Erythroblast (primary cell): ENCODE measurements at places on chromosomes 16 and 17.

DNA sequence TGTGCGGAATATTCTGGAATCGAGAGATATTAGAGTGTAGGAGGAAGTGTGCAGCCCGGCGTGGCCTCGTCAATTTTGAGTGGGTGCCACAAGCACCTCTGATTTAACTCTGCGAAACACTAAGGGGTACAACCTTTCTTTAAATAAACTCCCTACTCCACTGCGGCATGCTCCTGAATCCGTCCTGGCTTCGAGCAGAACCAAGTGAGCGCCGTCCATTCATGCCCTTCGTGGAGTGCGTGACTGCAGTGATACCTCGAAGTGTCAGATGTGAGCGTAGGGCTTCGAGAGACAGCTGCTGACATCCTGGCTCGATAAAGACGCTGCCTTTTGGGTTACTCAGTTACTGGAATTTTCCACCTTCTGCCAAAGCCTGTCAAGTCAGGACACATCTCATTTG lies 128.8 kb downstream of the FOXL1 start:
- DNase-seq, result no peak

DNA sequence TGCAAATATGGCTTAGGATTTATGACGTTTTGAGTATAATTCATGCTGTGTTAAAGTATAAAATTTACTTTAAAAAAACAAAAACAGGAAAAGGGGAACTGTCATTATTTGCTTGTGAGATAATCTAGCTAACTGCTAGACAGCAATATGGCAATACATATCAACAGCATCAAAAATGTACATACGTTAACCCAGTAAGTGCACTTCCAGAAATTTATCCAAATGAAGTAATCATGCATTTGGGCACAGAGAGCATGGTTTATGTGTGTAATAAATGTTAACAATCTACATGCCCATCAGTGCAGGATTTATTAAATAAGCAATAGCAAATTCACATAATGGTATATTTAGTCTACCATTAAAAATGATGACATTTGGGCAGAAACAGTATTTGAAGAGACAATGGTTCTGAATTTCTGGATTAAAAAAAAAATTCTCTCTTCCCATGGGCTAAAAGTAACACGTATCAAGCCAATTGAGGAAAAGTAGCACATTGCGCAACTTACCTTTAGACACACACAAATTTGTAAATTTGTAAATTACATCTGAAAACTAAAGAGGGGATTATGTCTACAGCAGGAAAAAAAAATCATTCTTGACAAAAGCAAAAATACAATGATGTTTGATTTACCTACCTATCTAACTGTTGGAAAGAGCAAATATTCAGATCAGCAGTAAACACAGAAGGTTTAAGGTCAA lies 80.2 kb downstream of the CACNG1 start:
- no peak for DNase-seq

DNA sequence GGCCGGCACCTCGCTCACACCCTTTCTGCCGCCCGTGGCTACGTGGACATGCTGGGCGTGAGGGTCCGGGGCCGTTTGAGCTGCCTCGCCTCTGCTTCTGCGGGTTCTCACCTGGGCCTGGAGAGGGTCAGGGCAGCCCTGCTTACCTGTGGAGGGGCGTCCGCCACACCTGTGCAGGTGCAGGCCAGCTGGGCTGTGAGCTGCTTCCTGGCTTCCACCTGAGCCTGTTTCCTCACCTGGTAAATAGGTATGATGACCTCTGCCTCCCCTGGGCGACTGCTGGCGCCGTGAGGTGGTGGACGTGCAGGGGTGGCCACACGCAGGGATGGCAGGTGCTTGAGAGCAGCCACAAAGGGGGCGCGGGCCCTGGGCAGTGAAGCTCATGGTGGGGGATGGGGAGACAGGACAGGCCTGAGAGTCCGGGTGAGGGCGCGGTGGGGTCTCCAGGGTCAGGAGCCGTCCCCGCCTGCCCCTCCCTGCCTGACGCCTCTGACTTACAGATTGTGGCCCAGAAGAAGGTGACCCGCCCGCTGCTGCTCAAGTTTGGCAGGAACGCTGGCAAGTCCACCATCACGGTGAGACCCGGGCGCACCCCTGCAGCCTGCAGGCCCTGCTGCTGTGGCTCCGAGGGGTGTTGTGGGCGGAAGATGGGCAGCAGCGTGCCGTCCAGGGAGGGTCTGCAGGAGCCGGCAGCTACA lies 7.8 kb downstream of the CPNE7 start:
- DNase-seq, result no peak

- peak; percentile 91 for DNase-seq
These were observed 6.1 kb downstream of the GJD3 start for GRCh38 chr17:40358323-40359038.

GRCh38 chr17:13777003-13777402 lies 175.3 kb upstream of the HS3ST3A1 start:
- no peak for DNase-seq

GRCh38 chr16:52580488-52580887 lies 33.5 kb upstream of the TOX3 start:
- no peak for DNase-seq

DNA sequence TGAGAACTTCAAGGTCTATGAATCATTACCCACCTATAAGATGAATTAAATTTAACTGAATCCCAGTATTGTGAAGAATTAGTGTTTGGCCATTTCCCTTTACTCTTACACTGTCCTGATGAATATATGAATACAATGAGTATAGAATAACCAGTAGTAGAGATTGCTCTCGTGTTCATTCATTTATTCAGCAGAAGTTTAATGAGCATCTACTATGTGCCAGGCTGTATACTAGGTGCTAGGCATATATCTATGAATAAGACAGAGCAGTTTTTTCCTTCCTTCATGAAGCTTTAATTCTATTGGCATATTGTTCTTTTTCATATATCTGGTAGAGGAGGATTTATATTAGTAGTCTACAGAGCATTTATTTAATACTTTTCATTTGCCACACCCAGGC lies 6.0 kb downstream of the GOSR1 start:
- no peak for DNase-seq

GRCh38 chr16:81586417-81586816 lies 141.8 kb downstream of the CMIP start:
- DNase-seq, result no peak

GRCh38 chr16:69031877-69032301 lies 73.6 kb upstream of the HAS3 start:
- no peak for DNase-seq

DNA sequence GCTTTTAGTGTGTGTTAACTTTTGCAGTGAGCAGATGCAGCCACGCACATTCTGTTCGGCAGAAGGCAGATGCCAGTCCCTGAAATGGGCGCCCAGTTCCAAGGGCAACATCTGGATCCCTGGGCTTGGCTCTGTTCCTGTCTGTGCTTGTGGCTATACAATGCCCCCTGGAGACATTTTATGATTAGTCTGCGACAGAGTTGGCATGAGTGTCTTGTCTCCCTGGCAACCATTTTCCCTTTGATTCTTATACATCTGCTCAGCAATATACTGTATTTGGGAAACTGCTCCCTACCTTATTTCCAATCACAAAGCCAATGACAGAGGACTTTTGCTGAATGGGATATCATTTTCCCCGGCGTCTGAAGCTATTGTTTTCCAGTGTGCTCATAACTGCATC lies 1629.5 kb upstream of the GOT2 start:
- no peak for DNase-seq

DNA sequence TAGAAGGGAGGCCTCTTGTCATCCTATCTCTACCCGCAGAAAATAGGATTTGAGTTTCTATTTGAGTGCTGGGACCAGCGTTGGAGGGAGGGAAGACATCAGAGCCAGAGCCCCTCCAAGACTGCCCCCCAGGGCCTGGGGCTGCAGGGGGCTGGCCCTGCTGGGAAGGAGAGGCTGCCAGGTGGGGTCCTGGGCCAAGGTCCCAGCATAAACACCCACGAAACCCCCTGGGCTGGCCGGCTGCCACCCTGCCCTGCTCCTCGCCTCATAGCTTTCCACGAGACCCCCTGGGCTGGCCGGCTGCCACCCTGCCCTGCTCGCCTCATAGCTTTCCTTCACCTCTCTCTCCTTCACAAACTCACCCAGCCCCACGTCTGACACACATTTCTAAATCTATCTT lies 10.6 kb upstream of the TEX19 start:
- DNase-seq, result no peak

GRCh38 chr16:48352648-48353390 lies 32.4 kb downstream of the SIAH1 start:
- no peak for DNase-seq

DNA sequence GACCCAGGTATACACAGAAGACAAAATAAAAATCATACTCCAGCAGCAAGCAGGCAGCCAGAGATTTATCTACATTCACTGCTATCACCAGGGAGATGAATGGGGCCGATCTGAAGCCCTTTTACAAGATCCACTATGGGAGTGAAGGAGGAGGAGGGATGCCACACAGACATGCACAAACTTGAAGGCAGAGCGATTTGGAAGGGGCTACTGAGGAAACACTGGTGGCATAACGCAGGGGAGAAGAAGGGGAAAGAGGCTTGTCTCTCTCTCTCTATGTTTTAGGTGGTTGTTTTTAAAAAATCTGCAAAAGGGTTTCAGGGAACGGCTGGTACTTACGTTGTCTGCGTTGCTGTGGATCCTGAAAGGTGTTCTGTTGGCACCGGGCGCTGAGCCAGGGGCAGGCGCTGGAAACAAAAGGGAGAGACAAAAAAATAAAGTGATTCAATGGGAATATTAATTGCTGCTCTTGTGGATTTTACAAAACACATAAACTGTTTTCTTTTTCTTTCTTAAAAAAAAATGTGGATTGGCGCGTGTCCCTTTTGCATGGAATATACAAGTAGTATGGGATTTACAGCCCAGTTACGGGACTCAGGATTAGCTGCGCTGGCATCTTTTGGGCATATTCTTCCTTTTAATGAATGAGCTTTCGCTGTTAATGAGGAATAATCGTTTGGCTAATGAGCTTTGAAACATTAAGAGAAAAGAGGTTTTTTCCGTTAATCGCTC lies 255.3 kb upstream of the PMFBP1 start:
- no peak for DNase-seq

- DNase-seq, result no peak
These were observed 123.2 kb upstream of the LHX1 start for GRCh38 chr17:36813957-36814563.

- DNase-seq, result no peak
These were observed 17.9 kb upstream of the IRX5 start for GRCh38 chr16:54912720-54913119.

DNA sequence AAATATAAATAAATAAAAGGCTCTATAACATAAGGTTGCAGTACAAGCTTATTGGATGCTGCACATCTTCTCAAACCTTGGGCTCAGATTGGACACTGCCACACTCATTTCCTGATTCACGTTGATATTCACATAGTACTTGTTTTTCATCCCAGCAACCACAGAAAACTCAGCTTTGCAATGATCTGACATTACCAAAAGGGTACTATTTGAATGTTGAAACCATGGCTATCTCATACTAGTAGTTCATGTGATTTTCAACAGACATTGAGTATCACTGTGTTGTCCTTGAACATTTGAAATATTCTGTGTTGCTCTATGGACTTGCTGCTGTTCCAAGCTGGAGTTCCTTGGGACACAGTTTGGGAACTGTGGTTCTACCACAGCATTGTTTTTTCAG lies 14.0 kb upstream of the DDX52 start:
- DNase-seq, result no peak

GRCh38 chr17:72409405-72410002 lies 288.7 kb downstream of the SOX9 start:
- no peak for DNase-seq

GRCh38 chr16:3306078-3306477 lies 781 bp downstream of the ZNF75A start:
- no peak for DNase-seq

DNA sequence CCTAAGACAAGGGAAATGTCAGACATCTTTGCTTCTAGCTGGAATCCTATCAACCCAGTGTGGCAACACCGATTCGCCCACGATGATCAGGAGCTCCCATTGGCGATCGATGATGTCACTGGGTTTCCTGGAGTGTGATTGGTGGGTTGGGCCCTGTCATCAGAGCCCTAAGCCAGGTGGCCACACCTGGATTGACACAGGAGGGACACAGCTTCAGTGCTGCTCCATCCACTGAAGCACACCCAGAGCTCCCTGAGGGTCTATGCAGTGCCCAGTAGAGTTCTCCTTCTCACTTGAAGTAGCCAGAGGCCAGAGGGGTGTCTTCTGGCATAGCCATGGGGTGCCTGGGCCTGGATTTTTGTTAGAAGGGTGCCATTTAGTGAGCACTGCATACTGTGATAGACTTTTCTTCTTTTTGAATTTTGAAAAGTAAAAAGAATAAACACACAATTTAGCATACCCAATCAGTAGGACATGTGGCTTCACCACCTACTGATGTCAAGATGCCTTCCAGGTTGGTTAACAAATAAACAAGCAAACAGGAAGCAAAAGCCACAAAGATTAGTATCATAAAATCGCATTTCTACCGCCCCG lies 77.6 kb downstream of the CMIP start:
- peak; percentile 28 for DNase-seq

DNA sequence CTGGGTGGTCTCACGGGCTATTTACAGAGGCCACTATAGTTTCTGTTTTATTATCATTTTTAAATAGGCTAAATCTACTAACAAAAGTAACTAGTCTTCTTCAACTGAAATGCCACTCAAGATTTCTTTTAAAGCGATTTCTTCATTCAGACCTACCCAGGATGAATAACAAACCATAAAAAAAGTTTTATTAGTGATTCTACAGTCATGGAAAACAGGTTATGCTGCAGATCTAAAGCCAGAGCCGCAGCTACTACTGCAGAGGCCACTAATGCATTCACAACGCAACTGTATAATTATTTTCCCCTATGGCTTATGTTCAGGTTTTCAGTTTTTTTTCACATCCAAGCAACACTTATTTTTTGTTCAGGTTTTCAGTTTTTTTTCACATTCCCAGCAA lies 136.2 kb upstream of the AXIN2 start:
- no peak for DNase-seq

- DNase-seq, result no peak
These were observed 46.7 kb upstream of the ANKFY1 start for GRCh38 chr17:4310354-4311060.

GRCh38 chr16:69839240-69839688 lies 77.1 kb downstream of the WWP2 start:
- no peak for DNase-seq

DNA sequence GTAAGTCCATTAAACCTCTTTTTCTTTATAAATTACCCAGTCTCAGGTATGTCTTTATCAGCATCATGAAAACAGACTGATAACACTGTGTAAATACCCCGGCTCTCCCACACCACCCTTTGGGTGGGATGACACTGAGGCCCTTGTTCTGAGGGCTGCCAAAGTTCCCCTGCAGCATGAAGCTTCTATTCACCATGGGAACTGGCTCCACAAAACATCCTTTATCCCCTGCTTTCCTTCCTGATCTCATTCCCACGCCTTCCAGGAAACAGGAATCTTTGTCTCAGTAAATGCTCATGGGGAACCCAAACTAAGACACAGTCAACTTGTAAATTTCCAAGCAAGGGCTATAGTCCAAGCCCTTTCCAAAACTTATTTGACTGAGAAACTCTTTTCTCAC lies 88.4 kb downstream of the ABCC12 start:
- no peak for DNase-seq
